NCI-H748 treated with DMSO at 0.1 percent for 48 hours (cell line): ENCODE measurements at places on chromosomes 11 and 22.
A peak's percentile ranks its signal among the peaks of the same experiment; 100 is the strongest.

DNA sequence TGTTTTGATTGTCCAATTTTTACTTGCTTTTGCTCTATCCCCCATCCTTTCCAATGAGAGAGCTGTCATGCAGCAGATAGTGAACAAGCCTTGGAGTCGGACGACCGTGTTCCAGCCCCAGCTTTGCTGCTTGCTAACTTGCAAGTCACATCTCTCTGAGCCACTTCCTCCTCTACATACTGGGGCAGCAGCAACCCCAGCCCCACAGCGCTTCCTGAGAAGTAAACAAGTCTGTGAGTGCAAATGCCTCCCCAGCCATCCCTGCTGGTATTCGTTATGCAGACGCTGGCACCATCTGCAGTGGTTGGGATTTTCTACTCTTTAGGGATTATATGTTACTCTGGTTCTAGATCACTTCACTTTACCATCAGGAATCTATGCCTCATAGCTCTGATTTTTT, 35.0 kb downstream of the TPBGL start:
- no peak for DNase-seq

GRCh38 chr22:35615156-35615555, 2.0 kb downstream of the MB start:
- no peak for DNase-seq

DNA sequence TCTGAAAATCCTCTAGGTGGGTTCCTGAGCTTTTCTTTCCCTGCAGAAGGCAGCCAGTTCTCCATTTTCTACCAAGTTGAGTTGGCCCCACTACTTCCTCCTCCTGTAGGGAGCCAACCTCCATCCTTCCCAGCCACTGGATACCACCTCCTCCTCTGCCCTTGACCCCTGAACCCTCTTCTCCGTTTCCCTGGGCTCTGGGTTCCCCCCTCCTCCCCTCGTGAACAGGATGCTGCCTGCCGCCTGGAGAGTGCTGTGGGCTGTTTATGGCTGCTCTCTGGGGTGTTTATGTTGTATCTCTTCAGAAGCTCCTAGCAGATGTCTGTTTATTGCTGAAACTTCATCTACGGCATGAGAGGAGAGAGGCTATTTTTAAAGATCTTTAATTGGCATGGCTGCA, 8.6 kb downstream of the MICAL2 start:
- DNase-seq, result no peak

DNA sequence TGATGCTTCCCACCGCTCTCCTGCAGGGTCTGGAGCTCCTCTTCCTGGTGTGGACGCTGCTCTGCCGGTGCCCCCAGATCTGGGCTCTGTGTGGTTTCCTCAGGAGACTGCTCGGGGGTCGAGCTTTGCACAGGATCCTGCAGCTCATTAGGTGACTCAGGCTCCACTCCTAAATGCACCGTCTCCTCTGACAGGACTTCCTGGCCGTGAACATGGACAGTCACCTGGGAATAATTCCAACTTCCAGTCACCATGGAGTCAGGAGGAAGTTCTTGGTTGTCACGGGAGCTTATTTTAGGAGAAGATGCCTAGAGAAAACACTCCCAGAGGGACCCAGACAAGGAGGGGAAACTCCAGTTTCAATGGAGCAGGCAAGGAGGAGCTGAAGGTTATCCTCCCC, 11.9 kb downstream of the ZNF202 start:
- no peak for DNase-seq

GRCh38 chr11:134475951-134476350, 63.9 kb upstream of the B3GAT1 start:
- no peak for DNase-seq

- no peak for DNase-seq
Measured at GRCh38 chr22:49042877-49043859, 784.5 kb downstream of the BRD1 start.

- DNase-seq, result no peak
Measured at GRCh38 chr22:37549704-37550059, 10.6 kb upstream of the CDC42EP1 start.

DNA sequence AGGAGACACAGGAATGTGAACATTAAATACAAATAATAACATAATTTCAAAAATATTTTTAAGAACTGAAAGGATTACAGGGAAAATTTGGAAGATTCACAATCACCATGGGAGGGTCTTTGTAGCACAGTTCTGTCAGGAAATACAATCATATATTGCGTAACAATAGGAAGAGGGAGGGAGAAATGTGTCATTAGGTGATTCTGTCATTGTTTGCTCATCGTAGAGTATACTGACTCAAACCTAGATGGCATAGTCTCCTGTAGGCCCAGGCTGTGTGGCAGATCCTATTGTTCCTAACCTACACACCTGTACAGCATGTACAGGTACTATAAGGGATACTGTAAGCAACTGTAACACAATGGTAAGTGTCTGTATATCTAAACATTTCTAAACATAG, 330.4 kb downstream of the BRD1 start:
- DNase-seq, result peak; percentile 69

- DNase-seq, result no peak
Measured at GRCh38 chr22:25709758-25710157, 32.2 kb upstream of the MYO18B start.

- DNase-seq, result no peak
Measured at GRCh38 chr11:125086633-125087296, 23.7 kb downstream of the SLC37A2 start.

DNA sequence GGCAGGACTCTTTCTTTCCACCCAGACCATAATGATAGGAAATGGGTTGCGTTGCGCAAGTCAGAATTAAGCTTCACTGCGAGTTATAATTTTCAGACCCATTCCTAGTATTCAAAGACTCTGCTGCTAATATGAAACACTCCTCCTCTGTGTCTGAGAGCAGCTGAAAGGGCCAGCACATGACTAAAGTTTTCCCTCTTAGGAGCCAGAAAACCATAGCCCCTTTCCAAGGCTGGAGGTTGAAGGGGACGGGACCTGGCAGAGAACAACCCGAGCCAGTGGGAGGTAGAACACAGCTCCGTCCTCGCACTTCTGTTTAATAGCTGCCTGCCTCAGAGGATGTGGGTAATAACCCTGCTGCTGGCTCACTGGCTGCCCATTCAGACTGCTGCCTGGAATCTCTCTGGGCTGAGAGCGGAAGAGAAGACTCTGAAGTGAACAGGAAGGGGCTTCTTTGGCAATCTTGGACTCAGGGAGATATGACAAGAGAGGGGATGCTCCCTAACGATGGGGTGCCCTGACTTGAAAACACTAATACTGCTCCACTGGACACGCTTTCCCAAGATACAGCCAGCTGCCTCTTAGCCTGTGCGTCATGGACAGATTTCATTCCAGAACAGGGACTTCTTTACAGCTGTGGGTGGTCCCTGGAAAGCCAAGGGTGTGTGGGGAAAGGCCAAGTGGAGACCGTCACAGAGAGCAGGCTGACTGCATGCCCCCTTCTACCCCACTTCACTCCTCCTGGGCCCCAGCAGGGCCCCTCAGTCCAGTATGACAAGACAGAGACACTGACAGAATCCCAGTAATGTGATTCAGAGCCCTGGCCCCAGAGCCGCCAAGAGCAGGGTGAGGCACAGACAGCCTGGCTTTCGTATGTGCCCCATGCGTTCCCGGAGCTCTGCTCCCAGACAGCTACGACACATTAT, 156.9 kb downstream of the FEZ1 start:
- DNase-seq, result no peak

GRCh38 chr22:41939981-41940831, 6.7 kb downstream of the CENPM start:
- no peak for DNase-seq

- DNase-seq, result no peak
Measured at GRCh38 chr22:43066844-43067385, 22.3 kb downstream of the TTLL1 start.

DNA sequence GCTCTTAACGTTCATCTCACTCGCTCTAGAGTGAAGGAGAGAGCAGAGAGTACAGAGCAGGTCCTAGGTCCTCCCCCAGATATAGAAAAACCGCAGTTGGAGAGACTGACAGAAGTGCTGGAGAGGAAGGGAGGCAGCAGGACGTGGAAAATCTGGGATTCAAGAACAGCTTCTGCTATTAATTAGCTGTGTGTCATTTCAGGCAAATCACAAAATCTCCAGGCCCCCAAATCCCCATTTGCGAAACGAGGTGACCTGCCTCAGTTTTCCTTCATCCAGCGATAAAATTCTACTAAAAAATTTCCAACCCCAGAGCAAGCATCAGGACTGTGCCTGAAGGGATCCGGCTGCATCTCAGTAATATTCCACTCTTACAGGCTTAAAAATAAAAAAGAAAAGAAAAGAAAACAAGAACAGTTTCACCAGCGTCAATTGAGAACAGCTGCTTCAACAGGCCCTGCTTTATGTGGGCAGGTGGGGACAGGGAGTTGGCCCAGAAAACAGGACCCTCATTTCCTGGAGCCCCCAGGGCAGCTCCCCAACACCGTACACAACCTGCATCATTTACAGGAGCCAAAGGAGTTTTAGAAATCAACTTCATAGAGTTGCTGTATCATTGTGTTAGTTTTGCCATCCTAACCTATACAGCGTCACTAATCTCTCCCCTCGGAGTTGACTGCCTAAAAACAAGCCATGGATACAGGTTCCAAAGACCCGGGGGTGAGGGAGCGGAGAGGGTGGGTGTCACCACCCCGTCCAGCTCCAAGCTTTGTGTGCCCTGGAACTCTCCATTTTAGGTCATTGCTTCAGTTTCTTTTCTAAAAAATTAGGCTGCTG, 2.3 kb upstream of the MALAT1 start:
- no peak for DNase-seq

- peak; percentile 64 for DNase-seq
Measured at GRCh38 chr11:13487661-13488030, 8.2 kb downstream of the PTH start.

DNA sequence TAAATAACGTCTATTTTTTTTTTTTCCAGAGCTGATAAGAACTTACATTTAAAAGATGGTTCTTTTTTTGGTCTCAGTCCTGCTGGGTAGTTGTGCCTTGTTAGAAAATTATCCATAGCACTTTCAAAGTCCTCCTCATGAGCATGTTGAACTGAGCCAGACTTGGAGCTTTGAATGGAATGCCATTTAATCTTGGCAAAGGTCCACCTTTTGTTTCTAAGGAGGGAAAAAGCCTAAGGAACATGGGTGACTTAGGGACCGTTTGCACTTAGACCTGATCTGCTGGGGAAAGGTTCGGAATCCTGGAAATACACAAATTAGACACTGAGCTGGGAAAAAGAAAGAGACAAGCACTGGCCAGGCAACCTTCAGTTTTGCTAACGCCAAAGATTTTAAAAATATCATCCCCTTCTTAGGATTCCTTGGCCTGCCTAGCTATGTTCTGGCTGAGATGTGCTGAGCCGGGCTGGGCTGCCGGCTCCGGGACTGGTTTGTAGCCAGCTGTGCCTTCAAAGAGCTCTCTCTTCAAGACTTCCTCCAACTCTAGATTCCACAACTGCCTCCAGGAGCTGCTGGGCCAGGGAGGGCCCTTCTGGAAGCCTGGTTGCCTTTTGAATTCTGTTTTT, 67.4 kb downstream of the ENDOD1 start:
- no peak for DNase-seq

DNA sequence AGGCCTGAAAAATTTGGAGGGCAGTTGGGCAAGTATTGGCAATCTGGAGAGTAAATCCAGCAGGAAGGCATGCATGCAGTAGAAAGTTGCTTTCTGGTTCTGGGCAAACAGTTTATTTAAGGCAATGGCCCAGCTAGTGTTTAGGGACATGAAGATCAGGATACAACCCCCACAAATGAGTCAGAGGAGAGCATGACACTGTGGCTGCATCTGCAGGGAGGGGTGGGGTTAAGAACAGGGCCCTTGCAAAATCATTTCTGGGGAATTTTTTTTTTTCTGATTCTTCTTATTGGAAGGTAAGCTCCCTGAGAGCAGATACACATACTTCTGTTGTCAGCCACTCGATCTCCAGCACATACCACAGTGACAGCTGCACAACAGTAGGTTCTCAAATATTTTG, 61.1 kb downstream of the FDX1 start:
- no peak for DNase-seq

DNA sequence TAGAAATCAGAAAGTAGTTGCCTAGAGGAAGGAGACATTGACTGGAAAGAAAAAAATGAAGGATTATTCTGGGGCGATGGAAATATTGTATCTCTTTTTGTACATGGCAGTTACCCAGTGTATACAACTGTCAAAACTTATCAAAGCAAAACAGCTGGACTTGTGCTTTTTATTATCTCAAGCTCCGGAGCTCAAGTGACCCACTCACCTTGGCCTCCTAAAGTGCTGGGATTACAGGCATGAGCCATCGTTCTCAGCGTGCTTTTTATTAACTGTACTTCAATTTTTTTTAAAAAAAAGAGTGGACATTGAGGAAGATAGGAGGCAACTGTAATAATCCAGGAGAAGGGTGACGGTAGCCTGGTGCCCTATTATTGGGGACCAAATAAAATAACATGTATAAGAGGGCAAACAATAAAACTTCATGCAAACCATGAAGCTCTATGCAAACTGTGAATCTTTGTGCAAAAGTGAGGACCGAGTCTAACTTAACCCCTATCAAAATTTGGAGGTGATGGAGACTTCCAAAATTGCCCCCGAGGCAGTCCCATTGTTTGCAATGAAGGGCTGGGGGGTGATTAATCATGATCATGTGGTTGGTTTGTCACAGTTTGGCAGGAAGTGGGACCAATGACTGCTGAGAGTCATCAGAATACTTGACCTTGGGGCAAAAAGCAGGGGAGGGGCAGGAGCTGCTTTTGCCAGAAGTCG, 23.5 kb downstream of the FZD4 start:
- no peak for DNase-seq

- DNase-seq, result no peak
Measured at GRCh38 chr11:119795690-119796089, 66.7 kb upstream of the NECTIN1 start.

DNA sequence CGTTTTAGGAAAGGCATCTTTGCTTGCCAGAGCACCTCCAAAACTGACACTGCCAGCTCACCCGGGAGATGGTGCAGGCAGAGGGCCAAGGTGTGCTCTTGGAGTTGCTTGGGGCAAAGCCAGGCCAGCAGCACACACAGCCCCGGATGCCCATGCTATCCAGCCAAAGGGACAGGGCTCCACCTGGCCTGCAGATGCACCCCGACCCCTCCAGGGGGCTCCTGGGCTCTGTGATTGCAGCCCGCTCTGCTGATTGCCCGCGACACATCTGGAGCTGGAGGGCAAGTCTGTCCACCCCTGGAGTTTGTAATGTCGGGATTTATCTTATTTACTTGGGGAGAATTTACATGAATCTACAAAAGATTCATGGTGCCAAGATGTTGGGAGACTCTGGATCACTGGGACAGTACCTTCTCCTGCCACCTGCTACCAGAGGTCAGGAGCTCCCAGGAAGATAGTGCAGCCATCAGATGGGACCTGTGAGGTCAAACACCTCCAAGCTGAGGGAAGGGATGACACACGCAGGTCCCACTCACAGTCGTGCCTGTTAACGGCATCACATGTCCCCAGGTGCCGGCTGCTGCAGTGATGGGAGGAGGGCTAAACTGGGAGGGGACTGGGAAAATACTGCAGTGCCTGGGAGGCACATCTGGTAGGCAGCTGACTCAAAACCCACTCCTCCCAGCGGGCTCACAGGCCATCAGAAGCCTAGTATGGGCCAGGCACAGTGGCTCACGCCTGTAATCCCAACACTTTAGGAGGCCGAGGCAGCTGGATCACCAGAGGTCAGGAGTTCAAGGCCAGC, 17.2 kb downstream of the CBX7 start:
- peak; percentile 6 for DNase-seq

- DNase-seq, result no peak
Measured at GRCh38 chr22:47054231-47055072, 292.0 kb downstream of the TBC1D22A start.
